Activated naive CD8-positive, alpha-beta T cell treated with anti-CD3 and anti-CD28 coated beads, Interleukin-2, amount 10 ng/mL, durations not matched to agents 7 days and 5 days (primary cell): ENCODE measurements at places on chromosomes 1 and 21.
A peak's percentile ranks its signal among the peaks of the same experiment; 100 is the strongest.

DNA sequence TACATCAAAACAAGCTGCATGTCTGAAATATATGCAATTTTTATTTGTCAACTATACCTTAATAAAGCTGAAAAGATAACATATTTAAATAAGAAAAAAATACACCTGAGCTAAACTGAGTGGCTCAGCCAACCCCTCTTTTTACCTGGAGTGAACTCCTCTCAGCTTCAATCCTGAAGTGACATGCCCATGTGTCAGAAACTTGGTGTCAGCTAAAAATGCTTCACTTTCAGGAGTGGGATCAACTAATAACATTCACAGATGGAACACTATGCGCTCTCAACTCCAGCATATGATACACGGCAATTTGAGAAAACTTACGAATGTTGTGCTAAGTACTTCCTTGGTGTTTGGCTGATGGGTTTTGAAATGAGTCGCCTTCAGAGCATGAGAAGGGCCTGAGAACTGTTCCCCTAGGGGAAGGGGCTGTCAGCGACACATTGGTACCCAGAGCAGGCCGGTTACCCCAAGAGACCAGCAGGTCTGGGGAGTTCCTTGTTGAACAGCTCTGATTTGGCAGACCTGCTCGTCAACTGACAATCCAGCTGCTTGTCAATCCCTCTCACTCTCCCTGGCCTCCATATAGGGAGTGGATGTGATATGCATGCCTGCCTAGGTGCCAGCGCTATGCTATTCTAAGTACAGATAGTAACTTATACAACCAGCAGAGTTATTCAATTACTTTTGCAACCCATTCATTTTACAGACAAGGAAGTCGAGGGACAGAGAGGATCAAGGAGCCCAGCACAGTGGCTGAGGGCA is 267.7 kb downstream of the PCP4 start:
- DNase-seq = no peak
- H3K27ac ChIP-seq = no peak overlapping the region
- no peak overlapping the region for H3K4me3 ChIP-seq
- H3K27me3 ChIP-seq = no peaks in the 10 kb centered on the region
- H3K4me1 ChIP-seq = no peaks in the 10 kb centered on the region

- no peak for DNase-seq
- peak overlapping the region; percentile 1 for H3K4me3 ChIP-seq
- peak overlapping the region; percentile 75 for H3K27ac ChIP-seq
- H3K4me1 ChIP-seq = peaks cover 13% of the 10 kb centered on the region
- no peaks in the 10 kb centered on the region for H3K27me3 ChIP-seq
These were observed 83.5 kb downstream of the INTS7 start for GRCh38 chr1:211951856-211952255.

DNA sequence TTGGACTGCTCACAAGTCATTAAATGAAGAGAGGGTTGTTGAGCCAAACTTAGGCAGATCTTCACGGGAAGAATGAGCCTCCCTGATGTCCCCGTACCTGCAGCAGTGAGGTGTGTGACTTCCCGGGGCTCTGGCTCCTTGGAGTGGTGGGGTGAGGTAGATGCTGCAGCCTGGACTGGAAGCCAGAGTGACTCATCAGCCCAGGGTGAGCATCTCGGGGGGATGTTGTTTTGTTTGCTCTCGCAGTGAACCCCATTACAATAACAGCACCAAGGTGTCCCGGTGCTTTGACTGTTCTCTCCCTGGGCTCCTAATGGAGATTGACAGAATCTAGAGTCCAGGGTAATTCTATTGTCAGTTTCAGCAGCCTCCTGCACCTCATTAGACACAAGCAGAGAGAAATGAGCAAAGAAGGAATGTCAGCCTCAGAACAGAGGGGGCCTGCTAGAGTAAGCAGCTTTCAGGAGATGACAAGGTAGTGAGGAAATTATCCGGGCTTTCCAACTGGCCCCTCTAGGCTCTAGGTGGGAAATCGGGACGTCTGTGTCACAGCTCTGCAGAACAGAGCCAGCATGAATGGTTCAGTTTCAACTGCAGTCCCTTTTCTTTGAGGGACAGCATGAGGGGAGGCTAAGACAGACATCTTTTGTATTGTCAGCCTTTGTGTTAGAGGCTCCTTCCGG is 36.0 kb upstream of the LRRN2 start:
- no peaks in the 10 kb centered on the region for H3K36me3 ChIP-seq
- no peak overlapping the region for H3K27ac ChIP-seq
- peaks cover 1% of the 10 kb centered on the region for H3K4me1 ChIP-seq
- H3K27me3 ChIP-seq = peaks cover 5% of the 10 kb centered on the region
- H3K4me3 ChIP-seq = no peak overlapping the region

DNA sequence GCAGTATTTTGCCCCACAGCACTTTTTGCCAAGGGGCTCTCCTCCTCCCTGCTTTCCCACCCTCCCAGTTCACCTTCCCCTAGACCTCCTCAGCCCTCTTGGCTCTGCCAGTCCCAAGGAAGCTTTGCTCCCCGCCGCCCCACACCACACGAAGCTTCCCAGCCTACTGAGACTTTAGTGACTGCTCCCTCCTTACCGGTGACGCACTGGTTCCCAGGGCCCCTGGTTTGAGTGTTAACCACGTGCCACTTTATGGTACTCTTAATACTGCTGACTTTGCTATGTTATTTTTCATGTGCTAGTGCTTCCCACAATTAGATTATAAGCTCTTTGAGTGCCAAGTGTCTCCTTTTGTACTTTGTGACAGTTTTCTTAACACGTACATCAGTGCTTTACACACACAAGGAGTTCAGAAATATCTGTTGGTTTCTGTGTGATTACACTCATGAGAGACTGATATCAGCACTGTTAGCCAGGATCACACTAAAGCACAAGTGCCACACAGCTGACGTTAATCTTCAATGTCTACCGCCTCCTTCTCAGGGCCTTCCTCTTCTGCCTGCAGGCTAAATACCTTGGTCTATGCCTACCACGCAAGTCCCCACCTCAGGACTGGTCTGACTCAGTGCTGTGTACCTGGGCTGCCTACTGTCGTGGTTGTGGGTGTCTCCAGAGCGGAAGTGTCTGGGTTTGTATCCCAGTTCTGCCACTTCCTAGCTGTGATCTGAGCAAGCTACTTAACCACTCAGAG is 61.0 kb downstream of the DNTTIP2 start:
- no peaks in the 10 kb centered on the region for H3K27me3 ChIP-seq
- DNase-seq = no peak
- H3K36me3 ChIP-seq = no peaks in the 10 kb centered on the region
- H3K4me3 ChIP-seq = no peak overlapping the region

DNA sequence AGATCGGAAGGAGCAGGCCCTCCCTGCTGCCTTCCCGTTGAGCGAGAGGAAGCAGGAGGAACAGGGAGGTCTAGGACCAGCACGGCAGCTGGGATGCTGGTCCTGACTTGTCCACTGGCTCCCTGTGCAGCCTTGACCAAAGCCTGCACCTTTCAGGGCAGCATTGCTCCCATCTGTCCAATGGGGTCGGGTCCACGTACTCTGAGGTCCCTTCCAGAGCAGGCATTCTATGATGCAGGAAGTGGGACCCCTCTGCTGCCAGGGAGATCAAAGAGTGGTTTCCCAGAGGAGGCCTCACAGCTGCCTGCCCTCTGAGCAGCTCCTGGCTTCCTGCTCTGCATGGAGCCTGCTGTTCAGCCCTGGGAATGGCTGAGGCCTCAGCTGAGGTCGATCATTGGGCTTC is 21.7 kb upstream of the ZNF362 start:
- no peak overlapping the region for H3K27ac ChIP-seq
- H3K27me3 ChIP-seq = peaks cover 2% of the 10 kb centered on the region
- DNase-seq = no peak
- H3K4me1 ChIP-seq = peaks cover 3% of the 10 kb centered on the region

DNA sequence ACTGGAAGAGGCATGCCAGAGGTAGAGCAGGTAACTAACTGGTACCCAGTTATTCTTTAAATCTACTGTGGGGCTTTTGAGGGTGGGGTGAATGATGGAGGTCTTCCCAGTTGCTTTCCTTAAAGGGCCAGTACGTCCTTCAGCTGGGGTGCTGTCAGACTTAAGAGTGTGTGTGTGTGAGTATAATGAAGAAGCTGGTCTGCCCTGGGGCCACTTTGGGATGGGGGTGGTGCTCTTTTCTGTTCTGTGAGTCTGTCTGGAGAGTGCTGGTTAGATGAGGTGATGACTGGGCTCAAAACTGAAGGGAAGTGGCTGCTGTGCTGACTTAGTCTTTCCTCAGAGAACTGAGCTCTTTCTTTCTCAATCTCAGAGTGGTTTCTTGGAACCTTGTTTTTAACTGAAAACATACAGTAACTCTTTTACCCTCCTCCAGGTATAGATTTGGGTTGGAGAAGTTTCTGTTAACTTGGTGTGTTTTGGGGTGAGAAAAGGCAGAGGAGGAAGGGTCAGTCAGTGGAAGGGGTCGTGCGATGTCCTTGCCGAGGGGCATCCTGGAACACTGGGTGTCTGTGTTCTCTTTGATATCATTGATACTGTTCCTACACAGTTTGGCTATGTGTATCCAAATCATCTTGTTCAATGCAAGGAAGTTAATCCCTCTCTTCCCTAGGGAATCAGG is 746 bp downstream of the MACF1 start:
- H3K27me3 ChIP-seq = no peaks in the 10 kb centered on the region
- peaks cover 36% of the 10 kb centered on the region for H3K4me1 ChIP-seq
- peaks cover 14% of the 10 kb centered on the region for H3K36me3 ChIP-seq
- DNase-seq = peak; percentile 56
- H3K4me3 ChIP-seq = peak overlapping the region; percentile 95

GRCh38 chr1:7630378-7630777 is 140.7 kb upstream of the VAMP3 start:
- H3K4me3 ChIP-seq = no peak overlapping the region
- H3K27ac ChIP-seq = no peak overlapping the region
- H3K27me3 ChIP-seq = peaks cover 2% of the 10 kb centered on the region
- DNase-seq = no peak

DNA sequence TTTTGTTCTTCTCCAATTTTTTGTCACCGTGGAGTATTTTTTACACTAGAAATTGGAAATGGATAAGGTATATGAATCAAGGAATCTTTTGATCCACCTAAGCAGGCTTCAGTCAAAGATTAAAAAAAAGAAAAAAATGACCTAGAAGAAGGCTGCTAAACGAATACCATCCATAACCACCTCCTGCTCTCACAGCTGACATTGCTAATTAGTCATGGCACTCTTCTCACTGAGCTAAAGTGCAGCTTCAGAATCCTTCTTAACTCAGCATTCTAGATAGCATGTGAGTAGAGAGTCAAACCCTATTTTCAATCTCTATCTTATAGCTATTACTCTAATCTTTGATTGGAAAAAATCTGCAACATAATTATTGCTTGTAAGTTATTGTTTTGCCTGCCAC is 40.2 kb upstream of the ST6GALNAC5 start:
- peaks cover 8% of the 10 kb centered on the region for H3K27me3 ChIP-seq
- no peak overlapping the region for H3K4me3 ChIP-seq
- no peaks in the 10 kb centered on the region for H3K36me3 ChIP-seq

GRCh38 chr1:153526132-153526543 is 9.7 kb downstream of the S100A6 start:
- H3K27me3 ChIP-seq = no peaks in the 10 kb centered on the region
- H3K4me1 ChIP-seq = peaks cover 11% of the 10 kb centered on the region
- H3K4me3 ChIP-seq = no peak overlapping the region
- no peak overlapping the region for H3K27ac ChIP-seq
- DNase-seq = peak; percentile 5

GRCh38 chr1:26417111-26417759 is 6.6 kb downstream of the LIN28A start:
- peaks cover 9% of the 10 kb centered on the region for H3K4me1 ChIP-seq
- no peak overlapping the region for H3K4me3 ChIP-seq

GRCh38 chr1:215146240-215146975 is 63.9 kb downstream of the KCNK2 start:
- no peak for DNase-seq
- no peak overlapping the region for H3K4me3 ChIP-seq
- H3K36me3 ChIP-seq = no peaks in the 10 kb centered on the region
- no peak overlapping the region for H3K27ac ChIP-seq

- H3K4me1 ChIP-seq = no peaks in the 10 kb centered on the region
- DNase-seq = no peak
- H3K4me3 ChIP-seq = no peak overlapping the region
- peaks cover 9% of the 10 kb centered on the region for H3K27me3 ChIP-seq
- no peak overlapping the region for H3K27ac ChIP-seq
These were observed 53.4 kb upstream of the BCAR3 start for GRCh38 chr1:93734999-93735398.

GRCh38 chr1:40532062-40532389 is 589 bp downstream of the ZNF684 start:
- DNase-seq = no peak
- H3K4me1 ChIP-seq = peaks cover 17% of the 10 kb centered on the region
- H3K4me3 ChIP-seq = peak overlapping the region; percentile 98

DNA sequence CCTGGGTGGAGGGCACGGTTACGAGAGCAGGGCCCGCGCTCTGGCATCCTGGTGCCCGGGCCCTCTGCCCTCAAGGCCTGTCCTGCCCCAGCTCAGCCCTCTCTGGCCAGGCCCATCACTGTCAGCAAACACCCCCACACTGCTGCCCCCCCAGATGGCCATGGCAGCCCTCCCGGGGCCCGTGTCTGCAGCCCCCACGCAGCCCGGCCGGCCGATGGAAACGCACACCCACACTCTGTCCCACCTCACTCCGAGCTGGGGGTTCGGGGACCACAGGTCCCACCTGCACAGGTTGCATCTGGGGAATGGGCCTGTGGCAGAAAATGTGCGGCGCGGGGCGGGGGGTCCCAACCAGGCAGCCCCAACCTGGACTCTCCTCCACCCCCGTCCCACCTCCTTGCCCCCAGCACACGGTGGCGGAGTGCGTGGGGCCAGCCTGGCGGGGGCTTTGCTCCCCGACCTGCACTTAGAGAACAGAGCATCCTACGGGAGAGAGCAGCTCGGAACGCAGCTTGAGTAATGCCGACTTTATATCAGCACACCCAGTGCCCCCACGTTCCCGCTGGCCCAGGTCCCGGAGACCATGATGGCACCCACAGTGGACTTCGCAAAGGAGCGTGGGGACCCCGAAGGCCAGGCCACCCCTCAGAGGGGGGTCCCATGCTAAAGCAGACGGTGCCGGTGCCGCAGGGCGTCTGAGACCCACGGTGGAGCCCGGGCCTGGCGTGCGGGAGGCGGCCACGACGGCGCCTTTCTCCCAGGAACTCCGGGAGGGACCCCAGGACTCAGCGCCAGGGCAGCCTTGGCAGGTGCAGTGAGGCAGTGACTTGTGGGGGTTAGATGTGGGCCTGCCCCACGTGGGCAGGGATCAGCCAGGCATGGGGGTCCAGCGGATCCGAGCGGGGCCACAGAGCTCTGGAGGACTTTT is 7.5 kb upstream of the RNF223 start:
- H3K4me3 ChIP-seq = no peak overlapping the region
- no peak for DNase-seq
- no peak overlapping the region for H3K27ac ChIP-seq

DNA sequence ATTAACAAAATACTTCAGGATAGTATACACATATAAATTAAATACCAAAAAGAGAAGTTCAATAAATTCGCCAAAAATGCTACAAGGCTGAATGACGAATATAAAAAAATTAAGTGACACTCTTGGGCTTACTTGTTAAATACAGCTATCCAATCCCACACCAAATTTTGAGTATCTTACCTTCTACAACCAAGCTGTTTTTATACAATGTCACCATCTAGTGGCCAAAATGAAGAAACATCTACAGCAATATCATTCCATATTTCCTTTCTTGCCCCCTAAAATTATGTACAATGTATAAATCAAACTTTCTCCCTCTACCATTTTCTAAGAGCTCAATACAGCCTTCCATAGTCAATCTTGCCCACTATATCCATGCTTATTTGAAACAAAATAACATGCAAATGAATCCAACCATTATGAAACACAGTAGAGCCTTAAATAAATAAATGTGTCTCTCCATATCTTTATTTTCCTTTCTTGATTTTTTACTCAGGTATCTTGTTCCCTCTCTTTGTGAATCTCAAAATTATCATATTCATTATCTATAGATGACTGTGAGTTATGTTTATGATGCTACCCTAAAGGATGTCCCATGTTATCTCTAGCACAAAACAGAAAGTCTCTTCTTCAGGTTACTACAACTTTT is 86.3 kb downstream of the ACBD6 start:
- no peak overlapping the region for H3K27ac ChIP-seq
- peaks cover 20% of the 10 kb centered on the region for H3K36me3 ChIP-seq
- no peak for DNase-seq
- H3K4me1 ChIP-seq = no peaks in the 10 kb centered on the region
- H3K4me3 ChIP-seq = no peak overlapping the region
